ENCODE measurements at places on chromosomes 4 and X. TPM values are rescaled to one million over a fixed set of nuclear protein-coding genes. Genes with fewer than 3 reads are reported as not detected.

DNA sequence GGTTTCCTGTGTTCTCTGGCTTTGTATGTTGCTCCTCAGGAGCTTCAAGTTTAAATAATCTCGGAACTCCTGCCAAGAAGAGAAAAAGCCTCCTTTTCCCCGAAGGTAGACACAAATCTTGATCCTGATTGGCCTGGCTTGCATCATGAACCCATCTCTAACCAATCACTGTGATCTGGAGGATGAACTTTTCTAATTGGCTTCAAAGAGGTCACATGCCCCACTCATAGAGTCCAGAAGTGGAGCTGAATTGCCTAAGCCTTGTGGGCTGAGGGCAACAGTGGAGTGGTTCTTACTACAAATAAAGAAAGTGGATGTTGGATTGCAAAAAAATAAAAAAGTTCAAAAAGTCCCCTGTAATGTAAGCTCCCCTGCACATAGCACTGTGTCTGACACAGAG is 245.9 kb downstream of the MID1IP1 start:
- DNase-seq = no peak

- DNase-seq = no peak
These were observed 12.6 kb downstream of the SHOX start for GRCh38 chrX:643241-643595.

DNA sequence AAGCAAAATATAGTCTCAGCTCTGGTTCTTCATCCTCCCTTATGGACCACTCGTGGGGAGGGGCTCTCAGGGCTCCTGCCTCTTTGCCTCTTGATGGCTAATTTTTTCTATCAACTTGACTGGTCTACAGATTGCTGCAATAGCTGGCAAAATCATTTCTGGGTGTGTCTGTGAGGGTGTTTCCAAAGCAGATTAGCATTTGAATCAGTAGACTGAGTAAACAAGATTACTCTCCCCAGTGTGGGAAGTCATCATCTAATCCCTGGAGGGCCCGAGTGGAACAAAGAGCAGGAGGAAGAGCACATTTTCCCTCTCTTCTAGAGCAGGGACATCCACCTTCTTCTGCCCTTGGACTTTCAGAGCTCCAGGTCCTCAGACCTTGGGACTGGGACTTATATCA is 153.5 kb downstream of the STK32B start:
- no peak for DNase-seq

FDCSP gene
- total RNA-seq = not detected

Measured in breast epithelium (tissue), 4 donors.